Bronchial smooth muscle cell (primary cell): ENCODE measurements at places on chromosomes 7 and 10. TPM values are rescaled to one million over a fixed set of nuclear protein-coding genes. Genes with fewer than 3 reads are reported as not detected.

Gene ELN
- total RNA-seq, result 6.5 and 19.7 TPM in 2 replicates

Gene CYP3A5
- 3.1 and 3.9 TPM in 2 replicates for total RNA-seq

Gene ZCCHC24
- 29.6 and 35.1 TPM in 2 replicates for total RNA-seq

Gene MYH16
- total RNA-seq, result not detected in 2 replicates

Gene HOXA5
- total RNA-seq, result 10.3 and 26.0 TPM in 2 replicates

Gene NPC1L1
- under 0.01 and 0.09 TPM in 2 replicates for total RNA-seq

Gene RINT1
- 7.9 and 10.6 TPM in 2 replicates for total RNA-seq

Gene TLX1
- total RNA-seq, result not detected in 2 replicates

Gene TM9SF3
- total RNA-seq, result 98.5 and 108 TPM in 2 replicates

Gene MAD1L1
- 55.2 and 59.7 TPM in 2 replicates for total RNA-seq

Gene SPAM1
- total RNA-seq, result not detected in 2 replicates

Gene PITX3
- 0.16 TPM in 1 of 2 replicates, not detected in the other for total RNA-seq

Gene MBL2
- total RNA-seq, result not detected in 2 replicates

Gene CYP3A7
- total RNA-seq, result 0.34 and 1.1 TPM in 2 replicates

Gene CPSF4
- total RNA-seq, result 26.5 and 27.6 TPM in 2 replicates

Gene PRRT4
- not detected in 2 replicates for total RNA-seq

Gene GRID2IP
- total RNA-seq, result under 0.01 TPM in 1 of 2 replicates, not detected in the other

Gene PILRA
- 0.26 and 0.32 TPM in 2 replicates for total RNA-seq

Gene CYP2C9
- not detected in 2 replicates for total RNA-seq

Gene ZNF503
- 6.7 and 16.4 TPM in 2 replicates for total RNA-seq

Gene NAMPT
- 72.2 and 83.5 TPM in 2 replicates for total RNA-seq

Gene TMEM236
- under 0.01 TPM in 1 of 2 replicates, not detected in the other for total RNA-seq

Gene PIK3AP1
- 0.16 and 0.52 TPM in 2 replicates for total RNA-seq

Gene NUDT13
- 1.5 and 1.6 TPM in 2 replicates for total RNA-seq

Gene CALN1
- not detected in 2 replicates for total RNA-seq

Gene SSC4D
- total RNA-seq, result 0.43 and 0.47 TPM in 2 replicates

Gene LMBR1
- 24.8 and 45.1 TPM in 2 replicates for total RNA-seq

Gene NME8
- not detected in 2 replicates for total RNA-seq

Gene SRRM3
- 0.79 and 0.94 TPM in 2 replicates for total RNA-seq

Gene NOBOX
- not detected in 2 replicates for total RNA-seq

Gene CUBN
- 1.9 and 2.2 TPM in 2 replicates for total RNA-seq

Gene PDE6C
- total RNA-seq, result not detected in 2 replicates

Gene MACROH2A2
- total RNA-seq, result 11.0 and 13.1 TPM in 2 replicates

Gene TNS3
- 21.1 and 22.8 TPM in 2 replicates for total RNA-seq
